ENCODE measurements at places on chromosomes 1 and 21.

DNA sequence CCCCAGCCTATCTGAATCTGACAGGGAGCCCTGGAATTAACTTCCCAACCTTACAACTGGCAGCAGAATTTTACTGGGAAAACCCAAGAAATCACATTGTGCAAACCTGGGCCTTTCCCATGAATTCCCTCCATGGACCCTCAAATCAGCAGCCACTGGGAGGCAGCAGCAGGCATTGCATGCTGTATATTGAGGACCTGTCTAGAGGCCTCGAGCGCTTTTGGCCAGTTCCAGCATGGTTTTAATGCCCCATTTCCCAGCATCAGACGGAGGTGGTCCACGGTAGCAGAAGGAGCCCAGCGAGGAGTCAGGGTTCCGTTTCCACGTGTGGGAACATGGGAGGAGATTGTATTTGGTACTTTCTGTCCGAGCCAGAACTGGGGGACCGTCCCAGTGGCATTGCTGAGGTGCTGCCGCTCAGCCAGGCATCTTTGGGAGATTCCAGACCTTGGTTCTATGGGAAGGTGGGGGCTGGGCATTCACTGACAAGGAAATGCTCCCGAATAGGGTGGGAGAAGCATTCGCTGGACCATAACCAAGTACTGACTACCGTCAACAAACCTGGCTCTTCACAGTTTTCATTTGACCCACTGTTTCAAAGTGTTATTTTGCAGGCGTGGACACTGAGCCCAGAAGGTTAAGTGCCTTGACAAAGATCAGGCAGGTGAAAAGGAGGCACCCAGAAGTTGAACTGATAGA lies 15.9 kb downstream of the BMP8A start:
- DNase-seq: no peak

DNA sequence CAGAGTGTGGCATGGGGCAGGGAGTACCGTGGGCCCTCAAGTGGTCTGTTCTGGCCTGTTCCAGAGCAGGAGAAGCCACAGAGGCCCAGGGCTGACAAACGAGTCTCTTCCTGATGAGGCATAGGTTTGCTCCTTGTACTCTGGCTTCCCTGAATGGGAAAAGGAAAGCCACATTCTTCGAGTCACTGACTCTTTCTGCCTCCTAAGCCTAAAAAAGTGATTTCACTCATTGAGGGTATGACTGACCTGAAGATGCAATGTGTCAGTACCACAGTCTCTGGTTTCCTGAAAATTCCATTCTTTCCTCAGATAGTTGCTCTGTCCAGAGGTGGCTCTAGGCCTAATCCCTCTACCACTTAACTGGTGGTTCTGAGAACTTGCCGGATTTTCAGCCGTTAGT lies 92.3 kb downstream of the KCNN3 start:
- DNase-seq: no peak

DNA sequence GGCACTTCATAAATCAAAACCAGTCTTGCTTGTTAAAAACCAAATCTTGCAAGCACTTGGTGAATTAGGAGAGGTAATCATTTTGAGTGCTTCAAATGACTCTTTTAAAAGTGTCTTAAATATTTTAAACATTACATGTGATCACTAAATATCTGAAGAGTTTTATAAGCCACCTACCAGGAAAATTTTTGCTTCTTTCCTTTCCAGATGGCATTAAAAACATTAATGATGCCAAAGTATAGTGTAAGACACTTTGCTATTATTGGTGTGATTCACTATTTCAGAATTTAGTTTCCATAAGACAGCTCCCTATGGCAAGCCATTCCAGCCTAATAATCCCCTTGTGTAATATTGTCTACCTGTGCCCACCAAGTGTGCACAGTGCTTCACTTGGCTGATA lies 548.8 kb upstream of the ADAMTS5 start:
- DNase-seq: no peak

- DNase-seq: no peak
Observed at GRCh38 chr1:242556276-242556675, 31.8 kb upstream of the PLD5 start.

DNA sequence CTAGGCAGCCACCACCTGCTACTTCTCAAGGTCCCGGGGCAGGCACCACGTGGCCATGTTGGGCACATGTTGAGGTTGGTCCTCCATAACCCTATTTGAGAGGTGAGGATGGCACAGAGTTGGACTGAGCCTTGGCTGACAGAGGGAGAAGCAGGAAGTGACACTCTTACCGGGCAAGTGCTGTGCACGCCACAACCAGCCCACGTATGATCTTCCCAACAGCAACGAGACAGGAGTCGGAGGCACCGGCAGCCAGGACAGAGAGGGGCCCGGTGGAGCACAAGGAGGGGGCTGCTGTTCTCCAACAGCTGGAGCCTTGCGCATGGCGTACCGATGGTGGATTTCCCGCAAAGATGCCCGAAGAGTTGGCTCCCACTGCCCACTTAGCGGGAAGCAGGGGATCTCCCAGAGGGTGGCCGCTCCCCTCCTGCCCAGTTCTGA lies 3.4 kb downstream of the CLEC20A start:
- DNase-seq: no peak

- peak; percentile 85 for DNase-seq
Observed at GRCh38 chr1:185483664-185484450, 166.8 kb upstream of the IVNS1ABP start.

- no peak for DNase-seq
Observed at GRCh38 chr1:156479093-156480015, 21.2 kb downstream of the MEF2D start.

GRCh38 chr1:179310721-179311120 lies 17.1 kb downstream of the SOAT1 start:
- peak; percentile 81 for DNase-seq

DNA sequence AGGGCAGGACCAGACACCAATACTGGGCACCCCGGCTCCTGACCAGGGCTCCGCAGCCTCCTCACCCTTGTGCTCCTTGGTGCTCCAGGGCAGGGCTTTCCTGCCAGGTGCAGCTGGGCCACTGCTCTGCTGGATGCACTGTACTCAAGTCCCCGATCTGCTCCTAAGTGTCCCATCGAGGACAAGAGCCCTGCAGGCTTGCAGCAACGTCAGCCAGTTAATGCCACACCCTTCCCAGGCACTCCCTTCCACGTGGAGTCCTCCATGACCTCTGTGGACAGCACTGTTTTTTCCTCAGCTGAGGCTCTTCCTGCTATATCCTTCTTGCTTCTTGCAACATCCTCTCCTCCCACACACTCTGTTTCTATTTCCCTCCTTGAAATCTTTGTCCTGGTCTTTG lies 94.0 kb upstream of the NGF start:
- peak; percentile 23 for DNase-seq

DNA sequence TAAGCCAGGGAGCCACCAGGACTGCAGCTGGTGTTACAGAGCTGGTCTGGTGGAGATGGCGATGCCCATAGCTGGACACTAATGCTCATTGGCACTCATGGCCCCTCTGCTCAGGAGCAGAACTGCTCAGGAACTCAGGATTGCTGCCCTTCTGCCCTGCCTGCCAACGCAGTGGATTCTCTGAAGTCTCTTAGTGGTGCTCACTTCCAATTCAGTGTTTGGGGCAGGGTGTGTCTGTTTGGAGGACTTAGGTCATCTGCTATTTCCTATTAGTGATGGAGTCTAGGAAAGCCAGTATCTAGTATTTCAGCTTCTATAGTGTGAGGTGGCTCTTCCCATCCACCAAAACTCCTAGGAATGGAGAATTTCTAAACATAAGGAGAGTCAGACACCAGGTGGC lies 29.1 kb downstream of the S100A10 start:
- no peak for DNase-seq

GRCh38 chr1:16441282-16441665 lies 750 bp downstream of the NECAP2 start:
- peak; percentile 43 for DNase-seq

DNA sequence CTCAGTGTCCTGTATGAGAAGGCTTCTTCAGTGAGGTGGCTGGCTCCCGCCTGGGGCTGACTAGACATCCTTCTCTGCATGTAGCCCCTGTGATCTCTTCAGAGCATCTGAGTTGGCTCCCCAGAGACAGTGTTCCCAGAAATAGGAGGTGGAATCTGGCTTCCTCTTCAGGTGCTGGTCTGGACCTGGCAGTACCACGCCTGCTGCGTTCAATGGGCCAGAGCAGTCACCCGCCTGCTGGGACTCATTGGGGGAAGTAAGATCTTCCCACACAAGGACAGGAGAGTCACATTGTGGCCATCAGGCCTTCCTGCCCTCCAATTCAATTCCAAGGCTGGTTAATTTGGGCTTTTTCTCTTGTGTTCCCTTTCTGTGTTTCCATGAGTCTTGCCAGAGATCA lies 51.0 kb downstream of the ADARB1 start:
- DNase-seq: no peak

DNA sequence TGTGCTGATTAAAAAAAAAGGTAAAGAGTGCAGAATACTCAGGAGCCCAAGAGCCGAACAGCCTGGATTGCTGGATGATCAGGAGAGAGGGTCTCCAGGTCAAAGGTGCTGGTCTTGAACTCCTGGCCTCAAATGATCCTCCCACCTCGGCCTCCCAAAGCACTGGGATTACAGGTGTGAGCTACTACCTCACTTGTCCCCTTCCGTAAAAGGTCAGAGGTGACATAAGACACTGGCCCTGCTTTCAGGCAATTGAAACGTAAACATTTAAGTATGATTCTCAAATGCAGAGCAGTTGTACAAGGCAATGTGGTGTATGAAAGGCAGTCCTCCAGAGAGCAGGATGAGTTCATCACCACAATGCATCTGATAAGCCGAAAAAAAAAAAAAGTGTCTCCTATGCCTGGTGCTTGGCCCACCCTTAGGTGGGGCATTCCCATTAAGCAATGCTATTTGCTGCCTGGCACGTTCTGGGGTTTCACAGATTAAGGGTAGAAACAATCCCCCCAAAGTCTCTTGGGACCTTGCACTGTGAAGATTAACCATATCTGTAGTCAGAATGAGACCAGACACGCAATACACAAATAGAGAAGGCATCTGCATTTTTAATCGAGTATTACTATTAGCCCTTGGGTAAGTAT lies 47.7 kb downstream of the PARP1 start:
- no peak for DNase-seq

DNA sequence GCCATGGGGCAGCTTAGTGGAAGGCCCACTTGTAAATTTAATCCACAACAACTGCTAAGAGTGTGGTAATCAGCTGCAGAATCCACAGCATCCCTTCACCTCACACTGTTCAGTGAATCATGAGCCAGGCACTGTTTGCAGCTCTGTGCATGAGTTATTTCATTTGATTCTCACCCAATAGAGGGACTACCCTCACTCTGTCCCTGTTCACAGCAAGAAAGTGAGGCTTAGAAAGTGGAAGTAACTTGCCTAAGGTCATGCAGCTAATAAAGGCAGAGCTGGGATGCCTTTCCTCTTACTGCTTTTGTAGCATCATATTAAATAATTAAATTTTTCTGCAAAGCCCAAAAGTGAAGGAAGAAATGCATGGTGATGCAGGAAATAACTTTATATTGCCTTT lies 346.5 kb upstream of the PLD5 start:
- DNase-seq: no peak

GRCh38 chr1:201042779-201043461 lies 19.4 kb upstream of the KIF21B start:
- DNase-seq: peak; percentile 66

- DNase-seq: peak; percentile 14
Observed at GRCh38 chr1:78377356-78377928, 113.3 kb upstream of the PTGFR start.

GRCh38 chr21:38712071-38712470 lies 93.7 kb upstream of the ETS2 start:
- DNase-seq: peak; percentile 63

GRCh38 chr1:157595356-157595755 lies 2.5 kb downstream of the FCRL4 start:
- no peak for DNase-seq

DNA sequence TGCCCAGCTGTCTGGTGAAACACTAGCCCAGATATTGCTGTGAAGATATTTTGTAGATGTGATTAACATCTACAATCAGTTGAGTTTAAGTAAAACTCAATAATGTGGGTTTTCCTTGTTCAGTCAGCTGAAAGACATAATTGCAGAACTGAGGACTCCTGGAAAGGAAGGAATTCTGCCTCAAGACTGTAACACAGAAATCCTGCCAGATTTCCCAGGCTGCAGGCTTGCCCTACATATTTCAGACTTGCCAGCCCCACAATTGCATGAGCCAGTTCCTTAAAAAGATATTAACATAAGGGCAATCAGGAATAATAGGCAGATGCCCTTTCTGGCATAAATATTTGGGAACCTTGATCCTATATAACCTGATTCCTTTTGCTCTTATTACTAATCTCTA lies 14.2 kb upstream of the NIBAN1 start:
- no peak for DNase-seq

DNA sequence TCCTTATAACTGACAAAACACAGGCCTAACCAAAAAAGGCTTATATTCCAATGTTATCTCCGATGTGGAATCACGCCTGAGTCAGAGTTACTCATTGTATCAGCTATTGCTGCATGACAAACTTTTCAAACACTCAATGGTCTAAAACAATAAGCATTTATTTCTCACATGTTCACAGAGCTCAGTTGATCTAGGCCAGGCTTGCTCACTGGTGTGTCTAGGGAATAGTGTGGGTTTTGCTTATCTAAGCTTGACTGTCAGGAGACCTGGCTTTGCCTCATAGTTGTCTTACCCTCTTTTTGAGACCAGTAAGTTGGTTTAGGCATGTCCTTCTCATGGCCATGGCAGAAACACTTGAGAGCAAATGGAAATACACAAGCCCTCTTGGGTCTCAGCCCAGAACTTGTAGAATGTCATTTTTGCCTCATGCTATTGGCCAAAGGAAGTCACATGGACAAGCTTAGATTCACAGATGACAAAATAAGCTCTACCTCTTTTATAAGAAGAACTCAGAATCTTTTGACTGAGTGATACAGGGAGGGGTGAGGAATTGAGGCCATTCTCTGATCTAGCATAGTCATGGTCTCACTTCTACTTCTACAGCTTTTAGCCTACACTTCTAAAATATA lies 130.8 kb downstream of the HMCN1 start:
- DNase-seq: peak; percentile 82

DNA sequence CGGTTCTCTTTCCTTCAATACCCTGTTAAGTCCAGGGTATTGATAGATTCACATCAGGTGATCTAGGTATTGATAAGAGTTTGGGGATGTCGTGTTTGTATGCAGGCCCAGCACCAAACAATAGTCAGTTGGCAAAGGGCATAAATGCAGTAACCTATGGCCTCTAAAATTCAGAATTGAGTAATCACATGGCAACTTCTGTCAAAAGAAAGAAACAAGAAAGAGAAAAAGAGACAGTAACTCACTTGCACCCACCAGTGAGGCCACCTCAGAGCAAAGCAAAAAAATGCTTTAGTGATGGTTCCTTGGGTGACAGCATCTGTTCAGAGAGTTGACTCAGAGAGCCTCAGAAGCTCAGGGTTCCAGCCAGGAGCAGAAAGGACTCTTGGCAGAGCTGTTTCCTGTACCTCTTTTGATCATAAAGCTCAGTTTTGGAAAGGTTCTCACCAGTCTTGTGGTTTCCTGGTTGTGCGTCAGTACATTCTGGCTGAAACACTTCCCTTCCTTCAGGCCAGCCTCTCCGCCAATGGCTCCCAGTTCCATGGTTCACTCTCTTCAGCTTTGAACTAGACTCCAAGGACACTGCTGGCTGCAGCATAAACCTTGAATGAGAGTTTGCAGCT lies 70.1 kb upstream of the GORAB start:
- DNase-seq: peak; percentile 96

GRCh38 chr21:45156459-45156858 lies 82.1 kb downstream of the ADARB1 start:
- DNase-seq: no peak

- no peak for DNase-seq
Observed at GRCh38 chr1:194104247-194104844, 917.9 kb upstream of the B3GALT2 start.
